Muscle of back (tissue), 13 donors: ENCODE measurements at places on chromosomes 5 and 9. TPM values are rescaled to one million over a fixed set of nuclear protein-coding genes. Genes with fewer than 3 reads are reported as not detected.

PWWP2A gene
- polyA plus RNA-seq: 18.4 TPM

C9orf152 gene
- 0.10 TPM for polyA plus RNA-seq

RNF180 gene
- polyA plus RNA-seq: 1.2 TPM

JAK2 gene
- 12.4 TPM for polyA plus RNA-seq

EQTN gene
- not detected for polyA plus RNA-seq

ROPN1L gene
- polyA plus RNA-seq: not detected

PCA3 gene
- 0.88 TPM for polyA plus RNA-seq

ENTR1 gene
- 35.6 TPM for polyA plus RNA-seq

LEAP2 gene
- 3.7 TPM for polyA plus RNA-seq

FREM1 gene
- 25.3 TPM for polyA plus RNA-seq

TMC1 gene
- 0.96 TPM for polyA plus RNA-seq

MYMK gene
- 66.1 TPM for polyA plus RNA-seq

SOWAHA gene
- polyA plus RNA-seq: 0.04 TPM

ARID3C gene
- polyA plus RNA-seq: not detected

MOB3B gene
- polyA plus RNA-seq: 3.1 TPM

EMB gene
- polyA plus RNA-seq: 3.6 TPM

SLC23A1 gene
- 0.09 TPM for polyA plus RNA-seq

FCN1 gene
- polyA plus RNA-seq: 1.9 TPM

HAPLN1 gene
- polyA plus RNA-seq: not detected

PTPDC1 gene
- 6.6 TPM for polyA plus RNA-seq

WDR38 gene
- polyA plus RNA-seq: 0.19 TPM

AK8 gene
- polyA plus RNA-seq: 0.73 TPM

PCDH12 gene
- 21.4 TPM for polyA plus RNA-seq

PCDHGA2 gene
- polyA plus RNA-seq: 2.3 TPM

CNTNAP3 gene
- polyA plus RNA-seq: 0.96 TPM

GABBR2 gene
- polyA plus RNA-seq: 0.38 TPM

GPR21 gene
- polyA plus RNA-seq: 0.37 TPM
